ENCODE measurements at places on chromosomes 11 and 22.

DNA sequence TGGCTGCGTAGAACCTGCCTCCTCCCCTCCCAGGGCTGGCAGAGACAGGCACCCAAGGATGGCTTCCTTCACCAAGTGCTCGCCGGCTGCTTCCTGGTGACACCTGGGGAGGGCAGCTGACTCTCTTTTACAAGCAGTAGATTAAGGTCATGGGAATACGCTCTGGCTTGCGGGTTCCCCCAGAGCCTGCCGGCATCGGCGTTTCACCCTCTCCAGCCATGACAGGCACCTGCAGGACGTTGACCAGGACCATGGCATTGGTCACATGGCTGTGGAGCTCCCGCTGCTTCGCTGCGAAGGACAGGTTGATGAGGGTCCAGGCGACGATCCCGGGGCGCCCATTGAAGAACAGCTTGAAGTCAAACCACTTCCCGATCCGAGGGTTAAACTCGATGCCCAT lies 9.5 kb downstream of the DHCR7 start:
- DNase-seq: no peak

DNA sequence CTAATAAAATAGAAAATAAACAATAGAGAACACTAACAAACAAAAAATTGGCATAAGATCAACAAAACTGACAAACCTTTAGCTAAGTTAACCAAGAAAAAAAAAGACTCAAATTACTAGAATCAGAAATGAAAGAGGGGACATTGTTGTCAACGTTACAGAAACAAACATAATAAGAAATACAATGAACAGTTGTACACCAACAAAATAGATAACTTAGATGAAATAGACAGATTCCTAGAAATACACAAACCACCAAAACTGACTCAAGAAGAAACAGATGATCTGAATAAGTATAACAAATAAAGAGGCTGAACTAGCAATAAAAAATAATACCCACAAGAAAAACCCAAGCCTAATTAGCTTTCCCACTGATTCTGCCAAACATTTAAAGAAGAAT lies 34.7 kb upstream of the TMPRSS4 start:
- DNase-seq: no peak

- DNase-seq: no peak
Measured at GRCh38 chr11:106015066-106015465, 7.0 kb downstream of the MSANTD4 start.

- DNase-seq: no peak
Measured at GRCh38 chr11:16049611-16050010, 306.7 kb downstream of the SOX6 start.

DNA sequence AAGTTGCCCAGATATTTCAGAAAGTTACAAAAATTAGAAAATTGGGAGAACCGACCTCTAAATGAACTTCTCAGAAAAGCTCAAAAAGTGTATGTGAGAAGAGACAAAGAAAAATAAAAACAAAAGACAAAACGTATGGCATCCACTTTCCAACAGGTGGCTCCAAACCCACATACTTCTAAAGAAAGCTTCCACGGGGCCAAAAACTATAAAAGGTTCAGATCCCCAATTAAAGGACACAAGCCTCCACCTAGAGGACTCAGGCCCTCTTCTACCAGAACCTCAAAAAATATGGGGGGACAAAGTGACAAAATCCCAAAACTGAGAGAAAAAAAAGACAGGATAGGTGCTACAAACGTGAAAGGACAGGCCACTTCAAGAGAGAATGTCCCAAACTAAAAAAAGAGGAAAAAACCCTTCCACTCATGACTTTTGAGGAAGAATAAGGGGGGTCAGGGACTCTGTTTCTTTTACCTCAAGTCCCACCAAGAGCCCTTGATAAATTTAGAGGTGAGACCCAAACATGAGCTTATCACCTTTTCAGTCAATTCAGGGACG lies 8.8 kb downstream of the SCGB2A1 start:
- peak; percentile 35 for DNase-seq

- DNase-seq: no peak
Measured at GRCh38 chr11:133984828-133985227, 28.1 kb upstream of the IGSF9B start.

DNA sequence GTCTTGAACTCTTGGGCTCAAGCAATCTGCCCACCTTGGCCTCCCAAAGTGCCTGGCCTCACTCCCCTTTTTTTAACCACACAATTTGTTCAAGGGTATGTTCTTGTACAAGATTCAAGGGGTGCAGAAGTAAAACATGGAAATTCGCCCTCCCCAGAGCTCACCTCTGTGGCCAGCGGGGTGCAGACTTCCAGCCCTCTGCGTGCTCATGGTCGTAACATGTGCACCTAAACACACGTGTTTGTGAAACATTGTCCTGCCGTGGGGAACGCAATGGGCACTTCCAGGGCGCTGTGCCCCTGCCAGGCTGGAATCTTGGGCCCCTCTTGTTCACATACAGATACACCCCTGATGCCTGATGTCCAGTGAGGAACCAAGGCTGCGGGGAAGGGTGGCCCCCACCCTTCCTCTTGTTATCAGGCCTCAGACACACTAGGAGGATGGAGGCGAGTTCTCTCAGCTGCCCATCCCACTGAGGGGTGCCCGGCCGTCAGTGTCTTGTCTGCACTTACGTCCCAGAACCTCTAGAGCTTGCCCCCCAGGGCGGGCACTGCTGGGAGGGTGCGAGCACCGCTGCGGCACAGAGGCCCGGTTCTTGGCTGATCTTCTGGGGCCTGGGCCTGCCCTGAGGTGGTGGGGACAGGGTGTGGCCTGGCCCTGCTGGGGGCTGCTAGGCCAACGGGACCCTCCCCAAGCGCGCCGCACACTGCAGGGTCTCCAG lies 4.1 kb upstream of the EPS8L2 start:
- peak; percentile 50 for DNase-seq

GRCh38 chr11:31798554-31799434 lies 12.3 kb downstream of the PAX6 start:
- DNase-seq: no peak

GRCh38 chr11:45929486-45930030 lies 7.1 kb downstream of the LARGE2 start:
- DNase-seq: no peak

DNA sequence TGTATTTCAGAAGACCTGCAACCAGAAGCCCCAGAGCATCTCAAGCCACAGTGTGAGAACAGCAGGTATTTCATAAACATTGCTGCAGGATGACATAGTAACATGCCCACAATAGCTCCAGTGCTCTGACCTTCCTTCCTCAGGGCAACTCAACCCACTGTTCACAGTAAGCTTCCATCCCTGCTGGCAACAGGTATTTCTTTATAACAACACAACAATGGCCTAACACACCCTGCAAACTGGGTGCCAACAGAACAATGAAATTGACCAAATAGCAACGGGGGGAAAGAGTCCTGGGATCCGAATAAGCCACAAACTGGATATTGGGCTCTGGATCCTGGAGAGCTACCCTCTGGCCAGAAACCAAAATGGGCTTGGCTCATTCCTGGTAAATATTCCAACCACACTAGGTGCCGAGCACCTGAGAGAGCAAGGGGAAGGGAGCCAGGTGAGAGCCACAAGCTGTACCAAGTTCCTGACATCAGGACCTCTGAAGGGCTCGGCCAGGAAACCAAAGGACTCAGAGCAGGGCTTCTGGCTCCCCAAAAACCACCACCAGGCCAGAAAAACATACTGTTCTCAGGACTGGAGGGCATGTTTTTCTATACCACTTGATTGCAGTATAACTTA lies 99.5 kb downstream of the MICAL3 start:
- no peak for DNase-seq

GRCh38 chr11:83922318-83922717 lies 636.2 kb upstream of the CCDC90B start:
- no peak for DNase-seq

GRCh38 chr11:76161261-76161961 lies 44.9 kb downstream of the WNT11 start:
- no peak for DNase-seq

DNA sequence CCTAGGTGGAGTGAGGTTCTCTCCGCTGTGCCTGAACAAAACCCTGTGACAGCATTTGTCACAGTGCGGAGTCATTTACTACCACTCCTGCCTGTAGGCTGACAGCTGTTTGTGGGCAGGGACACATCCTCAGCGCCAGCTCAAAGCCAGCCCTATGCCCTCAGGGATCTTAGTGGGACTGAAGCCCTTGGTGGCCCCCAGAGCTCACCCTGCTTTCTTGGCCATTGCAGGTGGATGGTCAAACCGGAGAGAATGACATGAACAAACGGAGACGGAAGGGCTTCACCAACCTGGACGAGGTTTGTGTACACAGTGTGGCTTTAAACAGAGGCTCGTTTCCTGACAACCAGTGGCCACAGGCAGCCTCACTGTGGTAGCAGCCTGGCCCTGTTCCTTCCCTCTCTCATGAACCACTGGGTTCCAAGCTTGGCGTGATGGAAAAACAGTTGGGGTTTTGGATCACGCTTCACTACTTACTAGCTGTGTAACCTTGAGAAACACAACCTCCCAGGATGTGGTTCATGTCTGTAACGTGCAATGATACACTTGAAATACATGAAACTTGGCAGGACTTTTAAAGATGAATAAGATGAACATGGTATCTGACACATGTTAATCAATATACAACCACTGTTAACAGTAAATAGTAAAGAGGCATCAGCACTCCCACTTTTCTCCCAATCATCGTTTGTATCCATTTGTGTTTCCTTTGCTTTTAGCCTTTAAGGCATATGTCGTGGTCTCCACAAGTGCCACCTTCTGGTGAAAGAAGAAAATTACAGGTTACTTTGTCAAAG lies 125.8 kb downstream of the MICAL2 start:
- DNase-seq: peak; percentile 78

- DNase-seq: no peak
Measured at GRCh38 chr11:20274031-20274430, 89.5 kb upstream of the HTATIP2 start.

GRCh38 chr11:72673943-72674828 lies at the start of gene PDE2A:
PDE2A (minus strand) TSS chr11:72674422; CDS start chr11:72674207, 215 bp downstream.
- DNase-seq: no peak

DNA sequence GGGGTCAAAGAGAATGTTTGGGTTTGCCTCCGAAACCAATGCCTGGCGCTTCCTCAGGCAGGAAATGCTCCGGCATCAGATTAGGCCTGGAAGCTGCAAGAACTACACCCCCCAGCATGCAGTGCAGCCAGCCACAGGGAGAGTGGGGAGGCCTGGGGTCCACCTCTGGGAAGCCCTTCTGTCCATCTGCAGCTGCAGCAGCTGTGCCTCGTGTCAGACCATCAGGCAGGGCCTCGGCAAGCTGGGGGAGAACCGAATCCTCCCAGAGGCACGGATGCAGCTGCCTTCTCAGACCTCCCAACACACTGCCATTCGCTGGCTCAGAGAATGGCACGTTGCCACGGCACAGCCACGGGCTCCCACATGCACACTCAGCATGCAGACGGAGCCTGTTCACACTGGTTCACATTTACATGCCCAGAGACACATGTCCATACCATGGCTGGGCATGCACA lies 57.4 kb downstream of the NECTIN1 start:
- no peak for DNase-seq

DNA sequence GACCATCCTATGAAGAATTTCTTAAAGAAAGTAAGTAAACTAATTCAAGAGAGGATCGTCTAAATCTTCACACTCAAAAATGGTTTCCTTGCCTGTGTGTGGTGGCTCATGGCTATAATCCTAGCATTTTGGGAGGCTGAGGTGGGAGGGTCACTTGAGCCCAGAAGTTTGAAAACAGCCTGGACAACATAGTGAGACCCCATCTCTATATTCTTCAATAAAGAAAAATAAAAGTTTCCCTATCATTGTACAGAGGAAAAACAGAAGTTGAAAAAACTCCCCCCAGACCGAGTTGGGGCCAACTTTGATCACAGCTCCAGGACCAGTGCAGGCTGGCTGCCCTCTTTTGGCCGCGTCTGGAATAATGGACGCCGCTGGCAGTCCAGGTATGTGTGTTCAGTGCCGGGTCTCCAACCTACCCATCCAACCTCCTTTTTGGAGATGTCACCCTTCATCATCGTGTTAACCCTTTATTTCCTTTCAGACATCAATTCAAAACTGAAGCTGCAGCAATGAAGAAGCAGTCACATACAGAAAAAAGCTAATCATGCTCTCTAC lies 3.0 kb downstream of the RPS25 start:
- no peak for DNase-seq

DNA sequence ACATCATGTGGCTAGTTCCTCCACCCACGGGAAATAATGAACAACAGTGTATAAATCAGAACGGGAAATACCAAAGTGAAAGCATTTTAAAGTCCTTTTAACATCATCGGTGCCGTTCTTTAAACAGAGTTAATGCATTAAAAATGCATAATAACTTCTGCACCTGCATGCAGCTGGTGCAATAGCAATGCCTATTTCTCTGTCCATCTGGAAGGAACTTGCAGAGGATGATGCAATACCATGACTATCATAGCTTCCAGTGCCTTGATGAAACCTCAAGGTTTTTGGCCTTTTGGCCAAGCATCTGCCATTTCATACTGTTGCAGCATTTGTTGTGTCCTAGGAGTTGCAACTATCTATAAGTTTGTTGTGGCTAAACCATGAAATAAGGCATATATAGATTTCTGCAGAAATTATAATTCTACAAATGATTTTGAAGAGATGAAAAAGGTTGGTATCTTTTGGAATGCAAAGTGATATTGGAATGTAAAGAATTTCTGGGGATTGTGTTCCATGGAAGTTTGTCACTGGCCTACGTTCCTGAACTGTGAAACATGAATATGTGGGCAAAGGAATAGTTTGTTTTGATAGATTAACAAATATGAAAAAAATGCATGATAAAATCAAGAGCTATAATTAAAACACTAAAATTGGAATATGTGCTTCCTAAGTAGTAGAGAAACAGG lies 9.8 kb upstream of the EIF3F start:
- peak; percentile 8 for DNase-seq

DNA sequence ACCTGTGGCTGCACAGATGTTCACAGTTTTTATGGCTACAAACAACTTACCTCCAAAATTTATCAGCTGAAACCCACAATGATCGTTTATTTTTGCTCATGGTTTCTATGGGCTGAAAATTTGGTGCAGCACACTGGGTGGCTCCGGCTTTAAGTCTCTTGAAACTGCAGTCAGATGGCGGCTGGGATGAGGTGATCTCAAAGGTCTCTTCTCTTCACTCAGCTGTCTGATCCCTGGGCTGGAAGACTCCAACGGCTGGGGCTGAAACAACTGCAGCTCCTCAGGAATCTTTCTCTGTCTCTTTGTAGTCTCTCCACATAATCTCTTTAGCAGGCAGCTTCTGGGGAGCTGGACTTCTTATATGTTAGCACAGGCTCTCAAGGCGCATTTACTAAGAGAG lies 117.3 kb upstream of the FAT3 start:
- DNase-seq: no peak

- DNase-seq: peak; percentile 75
Measured at GRCh38 chr11:118911880-118912741, 13.6 kb downstream of the BCL9L start.
